ENCODE measurements at places on chromosomes 1 and 21.
A peak's percentile ranks its signal among the peaks of the same experiment; 100 is the strongest.

DNA sequence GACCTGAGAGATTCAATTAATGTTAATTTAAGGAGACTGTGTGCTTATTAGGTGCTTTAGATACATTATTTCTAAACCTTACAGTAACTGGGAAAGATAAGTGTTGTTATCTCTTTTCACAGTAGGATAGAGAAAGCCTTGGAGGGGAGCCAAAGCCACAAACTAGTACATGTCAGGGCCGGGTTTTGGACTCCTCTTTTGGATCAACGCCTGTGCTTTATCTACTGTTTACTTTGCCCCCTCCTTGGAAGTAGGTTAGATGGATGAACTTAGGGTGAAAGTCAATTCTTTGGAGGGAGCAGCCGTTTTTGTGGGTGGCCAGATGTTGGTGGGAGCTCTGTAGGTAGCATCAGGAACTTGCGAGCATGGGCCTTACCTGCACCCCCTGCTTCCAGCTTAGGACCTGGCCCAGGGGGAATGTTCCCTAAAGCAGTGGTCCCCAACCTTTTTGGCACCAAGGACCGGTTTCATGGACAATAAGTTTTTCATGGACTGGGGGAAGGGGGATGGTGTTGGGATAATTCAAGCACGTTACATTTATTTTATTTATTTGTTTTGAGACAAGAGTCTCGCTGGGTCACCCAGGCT, 1.7 kb downstream of the HHAT start:
- DNase-seq: no peak
- peaks cover under 1% of the 10 kb centered on the region for H3K36me3 ChIP-seq
- no peak overlapping the region for H3K27ac ChIP-seq
- H3K27me3 ChIP-seq: peaks cover 18% of the 10 kb centered on the region
- peaks cover 38% of the 10 kb centered on the region for H3K4me1 ChIP-seq
- H3K4me3 ChIP-seq: peak overlapping the region; percentile 98

DNA sequence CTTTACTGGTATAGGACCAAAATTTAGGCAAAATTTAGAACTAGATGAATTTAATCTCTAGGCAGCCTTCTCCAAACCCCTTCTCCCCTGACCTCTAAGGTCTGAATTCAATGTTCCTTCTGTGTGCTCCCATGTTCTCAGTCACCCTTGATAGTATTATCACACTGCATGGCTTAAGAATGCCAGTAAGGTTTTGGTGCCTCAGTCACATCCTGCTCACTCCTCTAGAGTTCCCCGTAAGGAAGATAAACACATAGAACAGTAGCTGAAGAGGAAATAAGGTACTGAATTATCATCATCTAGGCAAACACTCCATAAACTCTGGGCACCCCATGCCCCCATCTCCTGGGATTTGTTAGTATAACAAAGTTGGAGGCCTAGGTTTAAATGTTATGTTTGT, 18.2 kb downstream of the PRRX1 start:
- no peak for DNase-seq
- H3K4me1 ChIP-seq: no peaks in the 10 kb centered on the region
- no peak overlapping the region for H3K4me3 ChIP-seq
- no peaks in the 10 kb centered on the region for H3K36me3 ChIP-seq
- H3K27ac ChIP-seq: no peak overlapping the region

DNA sequence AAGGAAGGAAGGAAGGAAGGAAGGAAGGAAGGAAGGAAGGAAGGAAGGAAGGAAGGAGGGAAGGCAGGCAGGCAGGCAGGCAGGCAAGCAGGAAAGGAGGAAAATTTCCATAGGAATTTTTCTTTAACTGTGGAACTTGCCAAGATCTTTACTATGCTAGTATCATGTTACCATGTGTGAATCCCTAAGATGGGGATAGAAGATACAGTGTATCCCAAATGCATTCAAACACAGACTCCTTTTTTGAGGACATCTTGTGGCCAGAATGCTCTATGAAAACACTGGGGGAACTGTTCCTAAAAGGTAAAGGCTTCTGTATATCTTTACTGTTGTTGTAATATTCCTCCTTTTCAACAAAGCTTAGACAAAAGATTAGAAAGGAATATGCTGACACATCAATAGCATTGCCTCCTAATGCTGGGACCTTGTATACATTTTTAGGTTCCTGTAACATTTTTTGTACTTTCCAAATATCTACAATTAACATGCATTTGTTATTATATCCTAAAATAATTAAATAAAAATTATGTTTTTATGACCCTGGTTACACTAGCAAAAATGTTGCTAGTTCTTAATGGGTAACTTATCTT, 20.6 kb downstream of the CCDC190 start:
- peaks cover 7% of the 10 kb centered on the region for H3K4me1 ChIP-seq
- H3K36me3 ChIP-seq: peaks cover 11% of the 10 kb centered on the region
- H3K27me3 ChIP-seq: peaks cover 32% of the 10 kb centered on the region
- DNase-seq: no peak
- H3K4me3 ChIP-seq: no peak overlapping the region
- H3K27ac ChIP-seq: no peak overlapping the region

- no peak for DNase-seq
- no peaks in the 10 kb centered on the region for H3K27me3 ChIP-seq
- no peaks in the 10 kb centered on the region for H3K36me3 ChIP-seq
Observed at GRCh38 chr1:65009724-65010420, 43.5 kb upstream of the JAK1 start.

DNA sequence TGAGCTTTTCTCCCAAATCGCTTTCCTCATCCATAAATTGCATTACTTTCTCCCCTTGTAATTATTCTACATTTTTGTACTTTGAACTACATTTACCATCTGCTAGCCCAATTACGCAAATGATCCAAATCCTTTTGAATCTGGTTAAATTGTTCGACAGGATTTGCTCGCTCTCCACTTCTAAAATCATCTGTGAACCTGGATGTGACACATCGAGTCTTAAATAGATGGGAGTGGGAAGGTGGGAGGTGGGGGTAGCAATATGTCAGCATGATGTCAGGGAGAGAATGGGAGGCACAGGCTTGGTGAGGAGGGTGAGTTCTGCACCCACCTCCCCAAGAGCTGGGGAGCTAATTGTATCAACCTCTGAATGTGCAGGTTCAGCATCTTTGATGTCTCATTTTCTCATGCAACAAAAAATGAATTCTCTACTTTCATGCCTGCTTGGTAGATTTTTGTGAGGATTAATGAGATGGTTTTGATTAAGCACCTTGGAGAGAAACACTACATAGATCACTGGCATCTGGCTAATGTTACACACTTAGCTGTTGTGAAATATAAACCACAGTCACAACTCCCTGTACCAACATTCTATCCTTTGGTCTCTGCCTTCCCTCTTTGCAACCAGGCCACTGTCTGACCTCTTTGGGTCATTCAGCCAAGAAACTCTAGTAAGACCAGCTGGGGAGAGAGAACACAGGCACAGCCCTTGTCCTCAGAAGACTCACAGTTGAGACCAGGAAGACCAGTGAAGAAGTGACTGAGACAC, 165.1 kb downstream of the DAB1 start:
- H3K4me1 ChIP-seq: no peaks in the 10 kb centered on the region
- DNase-seq: no peak
- no peak overlapping the region for H3K27ac ChIP-seq
- H3K27me3 ChIP-seq: no peaks in the 10 kb centered on the region
- H3K36me3 ChIP-seq: no peaks in the 10 kb centered on the region

All from activated T-cell treated with anti-CD3 and anti-CD28 coated beads, Interleukin-2, amount 50 U/mL, for 72 hours (primary cell).